ENCODE measurements at places on chromosomes 4 and X.

DNA sequence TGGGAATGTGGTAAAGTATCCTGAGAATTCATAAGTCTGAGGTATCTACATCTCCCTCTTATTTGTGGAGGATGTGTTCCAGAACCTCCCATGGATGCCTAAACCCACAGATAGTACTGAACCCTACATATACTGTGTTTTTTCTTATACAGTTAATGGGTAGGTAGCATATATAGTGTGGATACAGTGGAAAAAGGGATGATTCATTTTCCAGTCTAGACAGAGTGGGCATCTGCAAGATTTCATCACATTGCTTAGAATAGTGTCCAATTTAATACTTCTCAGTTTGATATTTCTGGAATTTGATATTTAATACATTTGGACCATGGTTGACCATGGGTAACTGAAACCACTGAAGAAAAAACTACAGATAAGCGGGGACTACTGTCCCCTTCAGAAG lies 155.0 kb upstream of the ANKRD50 start:
- no peak for DNase-seq

GRCh38 chrX:19121898-19122640 lies at the start of gene ADGRG2:
TSS of gene ADGRG2 (minus strand) at chrX:19122468. CDS start at chrX:19068834, 53,634 bp downstream.
- DNase-seq = peak; percentile 18

GRCh38 chr4:67550451-67550850 lies 5.1 kb upstream of the CENPC start:
- no peak for DNase-seq

DNA sequence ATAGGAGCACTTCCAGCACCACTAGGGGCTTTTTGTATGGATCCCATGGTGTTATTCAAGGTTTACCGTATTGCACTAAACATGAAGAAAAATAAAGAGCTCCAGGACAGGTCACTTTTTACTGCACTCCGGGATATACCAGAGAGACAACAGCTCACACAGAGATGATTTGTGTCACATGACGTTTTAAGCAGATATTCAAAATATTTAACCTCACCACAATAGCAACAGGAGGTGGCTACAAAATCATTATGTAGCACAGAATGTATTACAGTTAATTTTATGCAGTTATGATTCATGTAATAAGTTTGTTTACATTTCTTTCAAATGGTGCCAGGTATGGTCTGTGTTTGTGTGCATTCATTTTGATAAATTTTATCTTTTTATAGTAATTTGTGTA lies 100.6 kb downstream of the LUZP4 start:
- DNase-seq = no peak
